ENCODE measurements at places on chromosomes 6 and 20.

GRCh38 chr6:91276315-91276714, 689.4 kb upstream of the MAP3K7 start:
- no peak for DNase-seq

GRCh38 chr20:20970841-20971240, 135.3 kb downstream of the LINC00237 start:
- DNase-seq = no peak

DNA sequence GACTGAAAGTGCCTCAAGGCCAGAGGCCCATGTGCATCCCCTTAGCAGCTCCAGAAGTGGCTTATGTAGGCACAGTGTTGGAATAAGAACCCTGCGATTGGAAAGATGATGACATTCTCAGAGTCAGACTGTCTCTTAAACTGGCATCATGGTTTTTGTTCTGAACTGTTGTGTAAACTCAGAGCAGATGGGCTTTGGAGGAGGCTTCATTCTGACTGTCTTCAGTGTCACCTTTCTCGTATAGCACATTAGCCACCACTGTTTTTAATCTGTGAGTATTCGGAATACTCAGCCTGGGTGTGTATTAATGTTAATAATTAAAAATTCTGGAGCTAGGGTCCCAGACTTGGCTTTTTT, 140.9 kb downstream of the JARID2 start:
- DNase-seq = no peak

DNA sequence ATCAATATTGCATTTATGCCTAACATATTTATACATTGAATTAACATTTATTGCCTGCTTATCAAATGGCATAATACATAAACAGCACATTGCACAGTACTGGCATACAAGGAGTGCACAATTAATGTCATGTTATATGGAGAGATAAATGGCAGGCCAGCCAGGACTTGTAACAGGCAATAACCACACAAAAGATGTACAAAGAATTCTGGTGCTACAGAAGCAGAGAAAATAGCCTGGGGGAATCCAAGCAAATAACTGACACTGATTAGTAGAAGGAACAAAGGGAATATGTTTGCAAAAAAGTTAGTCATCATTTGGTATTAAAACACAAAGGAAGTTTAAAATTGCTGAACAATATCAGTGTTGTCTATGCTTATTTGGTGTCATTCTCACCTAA, 27.3 kb downstream of the COL21A1 start:
- DNase-seq = no peak

DNA sequence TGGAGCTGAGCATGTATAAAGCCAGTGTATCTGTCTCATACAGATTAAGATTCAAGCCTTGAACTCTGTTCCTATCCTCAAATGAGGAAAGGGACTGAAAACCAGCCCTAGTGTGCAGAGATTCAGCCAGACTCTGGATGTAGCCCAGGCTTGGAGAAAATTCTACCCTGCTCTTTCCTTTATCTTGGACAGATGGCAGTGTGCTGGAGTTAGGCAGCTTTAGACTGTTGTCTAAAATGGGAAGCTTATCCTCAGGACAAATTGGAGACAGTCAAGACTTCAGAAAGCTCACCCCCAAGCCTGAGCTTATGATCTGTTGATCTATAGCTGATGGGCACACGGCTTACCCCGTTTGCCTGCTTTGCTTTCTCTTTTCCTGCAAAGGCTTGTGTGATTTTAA, 1057.6 kb downstream of the KIF16B start:
- DNase-seq = no peak

GRCh38 chr6:30494291-30494861, 5.1 kb downstream of the HLA-E start:
- no peak for DNase-seq

DNA sequence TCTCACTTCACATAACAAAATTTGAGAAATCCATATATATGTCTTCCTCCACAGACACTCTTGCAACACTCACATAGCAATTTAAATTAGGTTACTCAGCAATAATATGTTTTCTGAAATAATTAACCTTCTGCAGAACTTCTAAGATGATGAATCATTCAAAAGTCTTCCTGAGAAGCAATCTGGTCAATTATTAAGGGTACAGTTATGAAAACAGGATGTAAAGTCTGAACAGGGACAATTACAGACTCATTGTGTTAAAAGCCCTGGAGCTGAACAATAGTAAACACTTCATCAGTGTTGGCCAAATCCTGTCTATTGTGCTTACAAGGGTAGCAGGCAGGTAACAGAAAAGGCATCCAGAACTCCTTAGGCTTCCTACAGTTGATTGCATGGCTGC, 75.4 kb downstream of the FILIP1 start:
- no peak for DNase-seq

- no peak for DNase-seq
These were observed 141.5 kb downstream of the ANKRD60 start for GRCh38 chr20:58086763-58087561.

DNA sequence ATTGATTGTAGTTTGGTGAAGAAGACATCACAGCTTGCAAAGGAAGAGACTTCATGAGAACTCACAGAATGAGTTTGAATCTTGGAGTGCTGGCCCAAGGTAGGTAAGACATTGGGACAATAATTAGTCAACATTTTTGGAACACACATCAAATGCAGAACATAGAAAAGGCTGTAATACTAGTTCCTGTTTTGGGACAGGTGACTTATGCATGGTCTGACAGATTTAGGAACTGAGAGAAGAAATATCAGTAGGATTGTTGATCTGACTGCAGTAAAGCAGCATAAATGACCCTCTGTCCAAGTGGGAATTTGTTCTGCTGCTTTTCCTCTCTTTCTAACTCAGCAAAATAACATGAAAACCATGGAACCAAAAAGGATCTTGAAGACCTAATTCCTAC, 102.3 kb upstream of the MAP3K7 start:
- no peak for DNase-seq

DNA sequence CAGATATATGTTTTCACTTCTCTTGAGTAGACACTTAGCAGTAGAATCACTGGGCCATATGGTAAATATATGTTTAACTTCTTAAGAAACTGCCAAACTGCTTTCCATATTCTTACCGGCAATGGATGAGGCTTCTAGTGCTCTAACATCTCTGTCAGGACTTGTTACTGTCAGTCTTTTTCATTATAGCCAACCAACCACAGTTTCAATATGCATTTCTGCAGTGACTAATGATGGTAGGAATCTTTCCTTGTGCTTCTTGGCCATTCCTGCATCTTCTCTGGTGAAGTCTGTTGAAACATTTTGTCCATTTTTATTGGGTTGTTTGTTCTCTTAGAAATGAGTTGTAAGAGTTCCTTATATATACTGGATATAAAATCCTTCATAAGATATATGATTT, 66.0 kb upstream of the SYNDIG1 start:
- DNase-seq = no peak

GRCh38 chr20:43721429-43722152, 5.2 kb downstream of the GTSF1L start:
- no peak for DNase-seq

DNA sequence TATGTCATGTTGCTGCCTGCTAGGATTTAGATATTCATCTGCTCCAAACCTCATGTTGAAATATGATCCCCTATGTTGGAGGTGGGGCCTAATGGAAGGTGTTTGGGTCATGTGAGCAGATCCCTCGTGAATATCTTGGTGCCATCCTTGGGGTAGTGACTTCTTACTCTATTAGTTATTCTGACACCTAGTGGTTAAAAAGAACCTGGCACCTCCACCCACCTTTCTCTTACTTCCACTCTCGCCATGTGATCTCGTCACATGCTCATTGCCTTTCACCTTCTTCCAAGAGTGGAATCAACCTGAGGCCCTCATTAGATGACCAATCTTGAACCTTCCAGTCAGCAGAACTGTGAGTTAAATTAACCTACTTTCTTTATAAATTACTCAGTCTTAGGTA, 549.4 kb upstream of the SYNCRIP start:
- no peak for DNase-seq

- no peak for DNase-seq
These were observed at the start of gene BMP5 for GRCh38 chr6:55875400-55875799. TSS of gene BMP5 (minus strand) at chr6:55875590. CDS start at chr6:55874865, 725 bp downstream.

- no peak for DNase-seq
These were observed 592.9 kb downstream of the TFAP2B start for GRCh38 chr6:51411496-51412125.

DNA sequence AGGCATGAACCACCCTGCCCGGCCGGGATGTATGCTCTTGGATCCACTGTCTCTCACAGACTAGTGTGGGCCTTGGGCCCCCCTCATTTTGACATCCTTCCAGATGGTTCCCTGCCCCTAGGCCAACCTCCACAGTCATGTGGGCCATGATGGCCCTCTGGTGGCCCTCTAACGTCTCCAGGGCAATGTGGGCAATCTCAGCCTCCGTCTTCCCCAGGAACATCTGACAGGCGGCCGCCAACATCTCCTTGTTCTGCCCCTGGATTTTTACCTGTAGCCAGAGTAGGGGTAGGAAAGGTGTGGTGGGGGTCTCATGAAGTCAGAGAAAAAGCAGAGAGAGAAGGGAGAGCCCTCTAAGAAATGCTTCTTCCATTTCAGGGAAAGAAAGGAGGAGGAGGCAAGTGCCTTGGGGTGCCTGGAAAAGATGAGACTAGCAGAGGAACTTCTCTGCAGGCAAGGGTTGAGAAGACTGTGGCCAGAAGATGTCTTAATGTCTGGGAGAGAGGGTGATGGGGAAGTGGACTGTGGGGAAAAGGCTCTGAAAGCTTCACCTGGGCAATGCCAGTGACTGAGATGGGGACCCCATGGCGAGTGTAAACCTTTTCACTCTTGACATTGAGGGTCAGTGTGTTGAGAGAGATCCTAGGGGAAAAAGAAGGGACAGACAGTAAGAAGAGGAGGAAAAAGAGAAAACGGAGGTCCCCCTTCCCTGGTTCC, 1.3 kb downstream of the FLOT1 start:
- no peak for DNase-seq

- no peak for DNase-seq
These were observed 281.8 kb downstream of the NRN1 start for GRCh38 chr6:5724911-5725310.

GRCh38 chr6:79543886-79544285, 6.7 kb upstream of the LCA5 start:
- DNase-seq = no peak

- no peak for DNase-seq
These were observed 1684.7 kb downstream of the HACE1 start for GRCh38 chr6:103175056-103175455.

- no peak for DNase-seq
These were observed 246.0 kb downstream of the PHACTR1 start for GRCh38 chr6:12962529-12962928.

GRCh38 chr6:163572612-163573011, 158.1 kb downstream of the QKI start:
- no peak for DNase-seq

- DNase-seq = no peak
These were observed 81.5 kb upstream of the ISM1 start for GRCh38 chr20:13139459-13140150.

DNA sequence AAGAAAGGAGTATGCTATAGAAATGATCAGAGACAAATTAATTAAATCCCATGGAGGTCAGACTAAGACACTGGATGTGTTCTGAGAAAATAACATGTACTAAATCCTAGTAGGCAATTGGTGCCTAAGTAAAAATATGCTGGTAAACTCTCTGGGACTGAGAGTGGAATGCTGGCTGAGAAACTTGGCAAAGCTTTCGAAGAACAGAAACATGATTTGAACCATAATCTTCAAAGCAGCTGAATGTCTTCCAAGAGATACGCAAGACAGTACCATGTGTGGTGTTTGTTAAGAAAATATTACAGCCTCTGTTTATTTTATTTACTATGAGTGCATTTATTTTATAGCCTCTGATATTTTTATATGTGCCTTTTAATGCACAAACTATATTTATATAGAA, 55.2 kb downstream of the EFHC1 start:
- no peak for DNase-seq

DNA sequence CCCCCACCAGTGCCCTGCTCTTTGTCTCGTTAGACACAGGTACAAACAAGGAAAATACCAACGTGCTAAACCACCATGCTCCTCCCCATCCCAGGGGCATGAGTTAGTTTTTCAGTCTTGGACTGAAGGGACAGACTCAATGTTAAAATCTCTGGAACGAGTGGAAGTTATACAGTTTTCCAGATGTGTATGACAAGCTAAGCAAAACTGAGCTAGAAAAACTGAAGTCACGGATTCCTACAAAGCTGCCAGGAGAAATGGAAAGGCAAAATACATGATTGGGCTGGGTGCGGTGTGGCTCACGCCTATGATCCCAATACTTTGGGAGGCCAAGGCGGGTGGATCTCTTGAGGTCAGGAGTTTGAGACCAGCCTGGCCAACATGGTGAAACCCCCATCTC, 34.3 kb upstream of the QKI start:
- no peak for DNase-seq

DNA sequence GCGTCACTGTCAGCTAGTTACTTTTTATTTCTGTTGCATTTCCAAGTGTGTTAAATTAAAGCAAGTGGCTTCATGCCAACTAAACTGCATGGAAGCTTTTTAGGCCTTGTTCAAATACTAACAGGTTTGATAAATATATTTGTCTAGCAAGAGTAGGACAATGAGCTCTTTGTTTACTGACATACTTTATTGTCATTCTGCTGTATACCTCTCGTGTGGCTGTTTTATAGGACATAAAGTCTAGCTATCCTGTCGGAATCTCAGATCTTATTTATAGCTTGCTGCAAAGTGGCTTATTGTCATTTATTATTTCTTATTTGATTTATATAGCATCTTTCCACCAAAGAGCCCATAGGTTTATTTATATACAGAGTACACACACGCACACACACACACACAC, 711.1 kb downstream of the KIF16B start:
- no peak for DNase-seq

DNA sequence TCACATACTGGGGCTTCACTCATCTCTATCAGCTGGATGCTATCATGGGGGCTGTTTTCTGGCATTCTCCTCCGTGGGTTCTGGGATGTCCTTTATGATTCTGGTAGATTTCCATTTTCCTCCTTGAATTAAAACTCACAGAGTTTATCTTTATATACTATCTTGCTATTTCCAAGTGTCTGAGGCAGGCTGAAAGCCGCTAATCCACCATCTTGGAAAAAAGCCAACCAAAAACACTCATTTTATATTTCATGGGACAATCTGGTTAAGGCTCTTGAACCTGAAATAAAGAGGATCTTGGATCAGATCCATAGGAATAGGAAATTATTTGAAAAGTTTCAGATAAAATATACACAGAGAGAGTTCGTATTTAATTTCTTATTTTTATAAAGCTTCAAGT, 86.0 kb downstream of the AFG1L start:
- DNase-seq = no peak

- no peak for DNase-seq
These were observed 4.7 kb downstream of the CITED2 start for GRCh38 chr6:139369568-139370282.

GRCh38 chr6:85436939-85437495, 12.9 kb upstream of the NT5E start:
- no peak for DNase-seq

GRCh38 chr6:7649037-7649810, 59.2 kb downstream of the SNRNP48 start:
- no peak for DNase-seq

Measured in activated naive CD4-positive, alpha-beta T cell treated with Interleukin-2 at 50 U/mL for 16 hours (primary cell).